Hypothalamus (tissue), 51 donors: ENCODE measurements at places on chromosomes 16 and 17.

- DNase-seq = no peak
Measured at GRCh38 chr16:73237601-73238000, 189.7 kb upstream of the ZFHX3 start.

GRCh38 chr16:56994311-56994710 is 5.0 kb downstream of the NLRC5 start:
- DNase-seq = no peak

DNA sequence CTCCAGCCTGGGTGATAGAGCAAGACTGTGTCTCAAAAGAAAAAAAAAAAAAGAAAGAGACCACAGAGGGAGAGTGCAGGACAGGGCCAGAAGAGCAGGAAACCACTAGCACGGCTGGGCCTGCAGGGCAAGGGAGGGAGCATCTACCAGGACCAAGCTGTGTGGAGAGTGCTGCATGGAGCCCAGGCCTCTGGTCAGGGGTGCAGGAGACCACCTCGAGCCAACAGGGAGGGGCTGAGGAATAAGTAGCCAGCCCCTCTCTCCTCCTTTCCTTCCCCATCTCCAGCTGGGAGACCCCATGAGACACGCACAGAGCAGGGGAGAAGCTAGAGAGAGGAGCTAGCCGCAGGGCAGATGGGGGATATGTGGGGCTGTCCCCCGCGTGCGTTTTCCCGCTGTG is 67.0 kb upstream of the DNAH17 start:
- no peak for DNase-seq

- DNase-seq = no peak
Measured at GRCh38 chr17:1047177-1047878, 50.4 kb downstream of the TIMM22 start.

DNA sequence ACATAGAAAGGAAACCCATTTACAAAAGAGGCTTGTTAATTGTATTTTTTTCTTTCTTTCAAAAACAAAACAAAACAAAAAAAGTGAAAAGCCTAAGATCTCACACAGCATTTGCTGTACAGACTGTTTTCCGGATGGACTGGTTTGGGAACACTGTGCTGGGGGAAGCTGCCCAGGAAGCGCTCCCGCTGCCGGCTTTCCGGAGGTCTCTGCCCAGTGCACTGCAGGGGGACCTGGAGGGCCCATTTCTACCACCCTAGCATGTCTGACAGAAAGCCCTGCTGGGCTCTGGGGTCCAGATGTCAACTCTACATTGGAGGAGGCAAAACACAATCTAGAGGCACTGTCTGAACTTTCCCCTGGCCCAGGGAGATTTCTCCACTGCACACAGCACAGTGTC is 26.3 kb upstream of the CLEC18B start:
- DNase-seq = no peak
